BJ (cell line): ENCODE measurements at places on chromosomes 4 and X. TPM values are rescaled to one million over a fixed set of nuclear protein-coding genes. Genes with fewer than 3 reads are reported as not detected.

DNA sequence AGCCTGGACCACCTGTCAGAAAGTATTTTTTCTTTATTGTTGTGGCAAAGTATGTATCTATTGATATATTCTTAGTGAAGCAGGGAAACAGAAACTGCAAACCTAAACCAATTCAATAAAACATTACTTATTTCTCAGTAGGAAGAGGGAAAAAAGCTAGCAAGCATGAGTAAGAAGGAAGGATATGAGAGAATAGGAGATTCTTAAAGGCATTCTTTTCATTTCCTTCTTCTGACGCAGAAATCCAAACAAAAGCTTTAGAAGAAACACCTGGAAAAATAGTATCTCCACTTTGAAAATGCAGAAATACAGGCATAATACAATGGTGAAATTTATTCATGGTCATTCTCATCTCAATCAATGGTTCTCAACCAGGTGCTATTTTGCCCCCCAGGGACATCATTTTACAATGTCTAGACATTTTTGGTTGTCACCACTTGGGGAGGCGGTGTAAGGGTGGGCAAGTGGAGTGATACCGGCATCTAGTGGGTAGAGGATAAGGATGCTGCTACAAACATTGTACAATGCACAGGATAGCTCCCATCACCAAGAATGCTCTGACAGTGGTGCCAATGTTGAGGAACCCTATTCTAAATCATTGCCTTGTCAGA, 21.7 kb upstream of the ATXN3L start:
- DNase-seq = no peak

GRCh38 chrX:8688776-8689175, 43.2 kb downstream of the ANOS1 start:
- DNase-seq = no peak

- no peak for DNase-seq
Measured at GRCh38 chrX:153557618-153558355, 40.3 kb downstream of the ATP2B3 start.

DNA sequence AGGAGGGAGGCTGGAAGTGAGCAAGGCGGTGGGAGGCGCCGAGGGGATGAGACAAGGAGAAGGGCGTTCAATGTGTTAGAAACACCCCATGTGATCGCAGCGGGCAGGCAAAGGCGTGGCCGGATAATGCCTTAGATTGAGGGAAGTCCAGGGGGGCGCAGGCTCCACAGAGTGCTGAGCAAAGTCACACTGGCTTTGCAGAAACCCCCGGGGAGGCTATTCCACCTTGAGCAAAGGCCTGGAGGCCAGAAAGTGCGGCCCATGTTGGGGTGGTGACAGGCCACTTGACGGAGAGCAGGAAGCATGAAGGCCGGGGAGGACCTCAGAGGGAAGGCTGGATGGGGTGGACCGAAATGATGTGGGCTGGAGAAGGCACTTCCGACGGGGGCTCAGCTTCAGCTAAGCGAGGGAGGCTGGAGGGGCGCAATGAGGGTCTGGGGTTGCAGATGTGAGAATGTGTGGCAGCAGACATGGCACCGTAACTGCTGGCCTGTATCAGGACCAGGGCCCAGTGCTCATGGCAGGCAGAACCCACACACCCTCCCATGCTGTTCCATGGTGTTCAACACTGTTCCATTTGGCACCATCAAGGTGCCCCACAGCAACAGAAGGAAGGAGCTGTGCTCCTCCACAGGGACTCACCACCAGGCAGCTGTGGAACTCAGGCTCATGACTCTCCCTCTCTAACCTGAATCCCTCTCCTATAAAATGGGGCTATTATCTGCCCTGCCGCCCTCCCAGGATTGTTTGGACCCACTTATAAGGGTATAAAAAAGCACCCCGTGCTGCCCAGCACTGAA, 50.3 kb downstream of the HMX1 start:
- DNase-seq = no peak

GRCh38 chr4:4853371-4853823, 6.1 kb upstream of the MSX1 start:
- no peak for DNase-seq

DNA sequence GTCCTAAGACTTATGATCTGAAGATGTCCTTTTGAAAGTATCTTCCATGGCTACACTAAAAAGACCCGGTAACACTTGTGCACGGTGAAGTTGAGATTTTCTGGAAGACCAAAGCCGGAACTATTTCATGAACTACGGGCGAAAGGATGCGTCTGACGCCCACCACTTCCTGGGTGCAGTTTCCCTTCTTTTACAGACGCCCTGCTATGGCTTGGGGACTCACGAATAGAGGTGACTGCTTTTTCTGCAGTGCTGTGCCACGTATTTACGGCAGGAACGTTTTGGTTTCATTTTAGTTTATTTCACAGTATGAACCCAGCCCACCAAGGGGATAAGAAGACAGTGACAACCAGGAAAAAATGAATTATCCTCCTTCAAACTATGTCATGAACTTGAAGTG, 180.4 kb downstream of the AFAP1 start:
- DNase-seq = no peak

The ZNF732 gene
- polyA plus RNA-seq = 0.04 TPM in 1 of 2 replicates, not detected in the other

The UBE2D3 gene
- polyA plus RNA-seq = 298 and 431 TPM in 2 replicates

The USP17L19 gene
- not detected in 2 replicates for polyA plus RNA-seq

The MAGEA2B gene
- polyA plus RNA-seq = not detected in 2 replicates
